ENCODE measurements at places on chromosomes 2 and 18.
A peak's percentile ranks its signal among the peaks of the same experiment; 100 is the strongest.

DNA sequence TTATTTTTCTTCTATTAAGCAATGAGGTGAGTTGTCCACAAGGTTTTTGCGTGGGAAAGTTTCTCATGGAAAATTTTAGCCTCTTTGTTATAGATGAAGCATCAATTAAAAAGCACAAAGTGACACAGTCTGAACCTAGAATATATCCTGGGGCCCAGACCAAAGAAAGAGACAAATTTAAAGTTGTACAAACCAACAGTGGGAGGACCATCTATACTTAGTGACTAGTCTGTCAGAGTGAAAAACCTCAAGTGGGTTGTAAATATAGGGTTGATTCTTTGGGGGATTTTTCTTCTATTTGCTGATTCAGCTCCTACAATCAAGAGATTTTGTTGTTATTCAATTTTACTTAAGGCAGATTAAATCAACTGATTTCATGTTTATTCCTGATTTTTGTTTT is 256.2 kb downstream of the SATB2 start:
- DNase-seq = no peak

DNA sequence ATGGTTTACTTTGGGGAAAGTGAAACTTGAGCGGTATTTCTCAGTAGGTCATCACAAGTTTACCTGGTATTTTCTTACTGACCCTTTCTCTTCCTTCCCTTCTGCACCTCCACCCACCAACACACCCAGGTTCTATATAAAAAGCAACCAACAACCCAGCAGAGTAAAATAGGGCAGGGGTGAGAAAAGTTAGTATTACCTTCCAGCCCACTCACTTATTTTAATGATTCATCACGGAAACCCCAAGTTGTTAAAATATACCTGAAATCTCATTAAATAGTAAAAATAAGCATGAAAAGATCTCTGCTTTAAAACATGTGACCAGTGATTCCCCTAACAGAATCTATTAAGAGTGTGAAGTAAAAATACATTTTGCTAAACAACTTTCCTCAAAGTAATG is 306.1 kb downstream of the ZEB2 start:
- DNase-seq = no peak

- no peak for DNase-seq
Measured at GRCh38 chr2:39603436-39603835, 62.3 kb upstream of the TMEM178A start.

DNA sequence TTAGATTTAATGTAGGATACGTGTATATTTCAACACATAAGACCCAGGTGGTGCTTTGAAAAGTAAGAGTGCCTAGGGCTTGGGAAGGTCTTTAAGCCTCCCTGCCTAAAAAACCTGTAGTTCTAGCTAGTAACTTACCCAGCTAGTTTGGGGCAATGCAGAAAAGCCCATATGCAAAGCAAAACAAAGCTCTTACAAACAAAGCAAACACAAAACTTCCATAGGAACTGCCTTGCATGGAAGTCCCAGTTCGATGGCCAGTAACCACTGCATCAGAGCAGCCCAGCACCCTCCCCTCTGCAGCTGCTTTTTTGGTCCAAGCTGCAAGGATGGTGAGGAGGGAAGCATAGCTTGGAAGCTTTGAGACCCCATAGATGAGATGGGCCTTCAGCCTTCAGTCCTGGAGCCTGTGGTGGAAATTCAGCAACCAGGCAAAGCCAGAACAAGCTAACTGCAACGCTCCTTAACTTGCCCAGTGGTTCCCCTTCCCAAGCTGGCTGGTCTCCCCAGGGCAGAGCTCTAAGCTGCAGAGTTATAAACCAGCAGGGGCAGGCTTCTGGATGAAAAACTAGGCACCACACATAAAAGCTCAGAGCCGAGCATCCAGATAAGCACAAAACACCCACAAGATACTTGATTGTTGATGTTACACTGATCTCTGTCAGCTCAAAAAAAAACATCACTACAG is 16.2 kb downstream of the C2orf76 start:
- no peak for DNase-seq

DNA sequence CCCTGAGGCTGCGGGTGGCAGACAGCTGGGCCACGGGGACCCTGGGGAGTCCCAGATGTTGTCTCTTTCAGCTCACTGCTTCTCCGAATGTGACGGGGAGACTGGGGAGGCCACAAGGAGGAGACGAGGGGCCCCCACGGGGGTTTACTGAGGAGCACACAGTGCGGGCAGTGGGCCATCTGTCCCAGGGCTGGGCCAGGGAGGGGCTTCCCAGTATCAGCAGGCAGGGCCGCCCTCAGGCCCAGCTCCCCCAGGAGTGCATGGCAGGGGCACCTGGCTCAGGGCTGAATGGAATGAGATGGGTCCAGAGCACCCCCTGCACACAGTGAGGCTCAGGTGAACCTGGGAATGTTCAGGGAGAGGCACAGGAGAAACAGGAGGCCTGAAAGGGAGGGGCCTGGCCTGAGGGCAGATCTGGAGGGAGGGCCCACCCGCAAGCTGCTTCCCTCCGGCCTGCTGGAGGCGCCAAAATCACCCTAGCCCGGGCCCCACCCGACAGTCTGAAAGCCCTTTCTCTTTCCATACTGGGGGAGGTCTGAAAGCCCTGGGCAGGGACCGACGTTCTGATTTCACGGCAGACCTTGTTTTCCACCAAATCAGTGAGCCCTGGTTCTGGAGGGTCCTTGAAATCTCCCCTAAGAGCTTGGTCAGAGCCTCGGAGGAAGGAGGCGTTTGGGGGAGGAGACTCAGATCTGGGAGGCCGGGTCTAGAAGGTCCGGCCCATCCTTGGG is 35.5 kb upstream of the PTMA start:
- peak; percentile 72 for DNase-seq

DNA sequence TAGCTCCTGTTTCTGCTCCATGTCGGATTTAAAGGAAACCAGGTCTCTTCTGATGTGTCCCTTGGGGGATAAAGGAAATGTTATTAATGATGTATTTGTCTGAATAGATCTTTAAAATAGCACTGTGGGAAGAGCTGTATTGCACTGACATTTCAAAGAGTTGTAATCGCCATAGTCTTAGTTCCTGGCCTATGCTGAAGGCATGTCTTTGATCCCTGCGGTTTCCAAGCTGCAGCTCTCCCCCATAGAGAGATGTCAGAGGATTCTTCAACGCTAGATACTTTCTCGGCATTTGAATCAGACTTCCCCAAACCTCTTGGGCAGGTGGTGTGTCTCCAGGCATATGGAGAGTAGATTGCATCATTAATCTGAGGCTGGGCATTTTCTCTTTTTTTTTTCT is 40.4 kb downstream of the NAT8 start:
- DNase-seq = no peak

DNA sequence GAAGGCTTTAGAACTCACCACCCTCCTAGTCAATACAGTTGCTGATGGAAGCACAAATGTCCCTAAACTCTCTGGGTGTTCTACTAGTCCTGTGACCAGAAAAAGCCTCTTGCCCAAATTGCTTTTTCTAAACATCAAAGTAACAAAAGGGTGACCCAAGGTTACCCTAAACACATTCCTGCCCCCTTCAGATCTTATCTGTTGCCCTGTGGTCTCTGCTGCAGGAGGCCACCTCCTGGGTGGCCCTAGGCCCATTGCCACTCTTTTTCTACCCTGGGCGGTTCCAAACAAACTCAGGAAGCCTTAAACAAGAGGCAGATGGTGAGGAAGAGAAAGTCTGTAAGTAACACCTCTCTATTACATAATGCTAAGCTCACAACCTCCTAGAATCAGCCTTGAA is 3.3 kb downstream of the RNF152 start:
- peak; percentile 33 for DNase-seq

- DNase-seq = peak; percentile 11
Measured at GRCh38 chr18:5759194-5759593, 136.1 kb downstream of the TMEM200C start.

GRCh38 chr18:23207191-23207955 is 72.1 kb downstream of the CABLES1 start:
- no peak for DNase-seq
